ENCODE measurements at places on chromosomes 1 and 21.

DNA sequence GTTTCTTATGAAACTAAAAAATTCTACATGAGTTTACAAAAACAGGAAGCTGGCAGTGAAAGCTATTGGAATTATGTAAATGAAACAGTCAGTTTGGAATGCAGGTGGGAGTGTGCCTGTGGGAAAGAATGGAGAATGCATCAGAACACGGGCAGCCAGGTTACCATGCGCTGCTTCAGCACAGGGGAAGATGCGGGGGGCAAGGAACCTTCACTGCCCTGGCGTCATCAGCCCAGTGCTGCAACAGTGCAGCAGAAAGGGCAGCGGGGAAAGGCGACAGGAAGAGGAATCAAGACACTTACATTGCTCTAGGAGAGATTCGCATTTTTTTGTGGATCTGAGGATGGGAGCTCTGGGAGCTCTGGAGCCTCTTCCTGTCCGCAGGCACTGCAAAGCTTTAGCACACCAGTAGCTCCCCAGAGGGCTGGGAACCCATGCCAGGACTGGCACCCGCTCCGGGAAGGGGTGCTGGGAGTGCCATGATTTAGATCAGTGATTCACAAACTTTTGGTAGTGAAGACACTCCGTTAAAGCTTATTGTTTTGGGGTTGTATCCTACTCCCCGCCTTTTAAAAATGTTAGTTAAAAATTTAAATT lies 64.1 kb upstream of the WDR26 start:
- peak; percentile 59 for DNase-seq

GRCh38 chr1:239243006-239243405 lies 143.4 kb upstream of the CHRM3 start:
- DNase-seq, result no peak

- DNase-seq, result no peak
Observed at GRCh38 chr1:83932281-83932680, 66.7 kb downstream of the TTLL7 start.

GRCh38 chr1:19260211-19261138 lies 8.9 kb downstream of the MRTO4 start:
- no peak for DNase-seq

GRCh38 chr1:234497589-234497988 lies 18.6 kb upstream of the TARBP1 start:
- DNase-seq, result no peak

DNA sequence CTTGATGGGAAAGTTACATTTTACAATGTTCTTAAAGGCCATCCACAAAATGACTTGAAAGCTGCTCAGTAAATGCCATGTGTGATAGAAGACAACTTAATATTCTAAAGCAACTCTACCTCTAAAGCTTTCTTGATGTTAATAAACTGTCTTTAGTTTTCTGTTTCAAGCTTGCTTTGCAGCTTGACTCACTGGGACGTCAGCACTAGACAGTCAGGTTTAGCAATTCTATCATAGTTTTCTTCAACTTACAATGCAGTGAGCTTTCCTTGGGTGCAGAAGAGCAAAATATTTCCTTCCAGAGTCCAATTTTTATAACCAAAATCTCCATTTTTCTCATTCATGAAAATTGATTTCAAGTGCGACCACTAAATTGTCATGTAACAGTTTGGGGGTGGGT lies 273.1 kb downstream of the NTNG1 start:
- DNase-seq, result no peak

DNA sequence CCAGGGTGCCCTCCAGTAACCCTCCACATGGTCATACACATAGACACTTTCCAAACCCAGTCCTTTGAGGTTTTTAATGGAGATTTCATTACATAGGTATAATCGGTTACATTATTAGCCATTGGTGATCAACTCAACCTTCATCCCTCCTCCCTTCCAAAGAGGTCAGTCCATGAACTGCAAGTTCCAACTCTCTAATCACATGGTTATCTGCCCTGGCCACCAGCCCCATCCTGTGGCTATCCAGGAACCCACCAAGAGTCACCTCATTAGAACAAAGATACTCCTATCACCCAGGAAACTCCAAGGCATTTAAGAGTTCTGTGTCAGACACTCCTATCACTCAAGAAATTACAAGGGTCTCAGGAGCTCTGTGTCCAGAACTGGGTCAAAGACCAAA lies 12.2 kb downstream of the ATP1A4 start:
- no peak for DNase-seq

GRCh38 chr21:17370916-17371315 lies 141.9 kb upstream of the CXADR start:
- DNase-seq, result no peak

DNA sequence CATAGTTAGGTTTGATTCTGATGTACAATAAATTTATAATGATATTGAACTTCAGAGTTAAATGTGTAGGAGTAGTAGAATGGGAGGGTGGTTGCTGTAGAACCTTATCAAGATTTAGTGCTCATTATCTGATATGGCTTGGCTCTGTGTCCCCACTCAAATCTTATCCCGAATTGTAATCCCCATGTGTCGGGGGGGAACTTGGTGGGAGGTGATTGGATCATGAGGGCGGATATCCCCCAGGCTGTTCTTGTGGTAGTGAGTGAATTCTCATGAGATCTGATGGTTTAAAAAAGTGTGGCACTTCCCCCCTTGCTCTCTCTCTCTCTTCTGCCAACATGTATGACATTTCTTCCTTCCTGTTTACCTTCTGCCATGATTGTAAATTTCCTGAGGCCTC lies 265.5 kb downstream of the GRIK1 start:
- no peak for DNase-seq

GRCh38 chr1:198880818-198881597 lies 242.2 kb downstream of the PTPRC start:
- DNase-seq, result no peak

DNA sequence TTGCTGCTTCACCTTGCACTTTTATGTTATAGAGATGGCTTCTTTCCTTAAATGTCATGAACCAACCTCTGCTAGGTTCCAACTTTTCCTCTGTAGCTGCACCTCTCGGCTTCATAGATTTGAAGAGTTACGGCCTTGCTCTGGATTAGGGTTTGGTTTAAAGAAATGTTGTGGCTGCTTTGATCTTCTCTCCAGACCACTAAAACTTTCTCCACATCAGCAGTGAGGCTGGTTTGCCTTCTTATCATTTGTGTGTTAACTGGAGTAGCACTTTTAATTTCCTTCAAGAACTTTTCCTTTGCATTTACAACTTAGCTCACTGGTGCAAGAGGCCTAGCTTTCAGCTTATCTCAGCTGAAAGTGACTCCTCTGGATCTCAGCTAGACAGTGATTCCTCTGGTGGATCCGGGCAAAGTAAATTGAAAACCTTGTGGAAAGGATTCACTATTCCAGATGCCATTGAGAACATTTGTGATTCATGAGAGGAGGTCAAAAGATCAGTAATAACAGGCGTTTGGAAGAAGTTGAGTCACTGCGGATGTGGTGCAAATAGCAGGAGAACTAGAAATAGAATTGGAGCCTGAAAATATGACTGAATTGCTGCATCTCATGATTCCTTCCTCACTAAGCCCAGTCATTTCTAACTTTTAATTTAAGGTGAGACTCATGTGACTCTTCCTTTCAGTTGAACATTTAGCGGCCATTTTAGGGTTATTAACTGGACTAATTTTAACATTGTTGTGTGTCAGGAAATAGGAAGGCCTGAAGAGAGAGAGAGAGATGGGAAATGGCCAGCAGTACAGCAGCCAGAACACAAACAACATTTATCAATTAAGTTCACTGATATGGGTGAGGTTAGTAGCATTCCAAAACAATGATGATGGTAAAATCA lies 16.2 kb upstream of the RGS1 start:
- no peak for DNase-seq

- DNase-seq, result no peak
Observed at GRCh38 chr1:212147581-212148033, 112.1 kb downstream of the DTL start.

- no peak for DNase-seq
Observed at GRCh38 chr1:42923367-42924081, 35.1 kb downstream of the SLC2A1 start.

DNA sequence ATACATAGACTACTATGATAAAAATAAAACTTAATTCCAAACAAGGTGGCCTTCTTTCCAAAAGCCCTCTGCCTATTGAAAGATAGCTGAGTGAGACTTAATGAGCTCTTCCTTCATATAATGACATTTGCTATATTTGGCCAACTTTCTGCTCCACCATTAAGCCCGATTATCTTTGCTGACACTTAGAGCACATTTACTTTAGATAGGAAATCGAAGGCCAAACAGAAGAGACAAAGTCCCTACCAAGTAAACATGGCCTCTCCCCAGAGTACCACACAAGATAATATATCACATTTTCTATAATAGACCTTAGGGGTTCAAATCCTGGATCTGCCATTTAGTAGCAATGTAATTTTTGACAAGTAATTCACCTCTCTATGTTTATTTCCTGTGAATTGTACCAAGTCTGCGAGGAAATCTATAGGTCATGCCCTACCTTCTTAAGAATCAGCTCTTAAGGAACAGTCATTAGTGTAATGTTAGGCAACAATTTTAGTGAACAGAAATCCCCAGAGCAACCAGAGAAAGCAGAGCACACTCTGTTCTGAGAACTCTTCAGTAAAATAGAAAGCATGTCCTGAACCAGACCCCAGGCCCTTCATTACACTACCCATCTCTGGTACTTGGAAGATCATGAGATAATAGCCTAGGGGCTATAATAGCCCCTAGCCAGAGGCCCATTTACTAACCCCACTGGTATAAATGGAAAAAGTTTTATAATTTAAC lies 17.3 kb upstream of the COA6 start:
- no peak for DNase-seq

GRCh38 chr1:115501476-115501875 lies 140.3 kb upstream of the VANGL1 start:
- DNase-seq, result no peak

DNA sequence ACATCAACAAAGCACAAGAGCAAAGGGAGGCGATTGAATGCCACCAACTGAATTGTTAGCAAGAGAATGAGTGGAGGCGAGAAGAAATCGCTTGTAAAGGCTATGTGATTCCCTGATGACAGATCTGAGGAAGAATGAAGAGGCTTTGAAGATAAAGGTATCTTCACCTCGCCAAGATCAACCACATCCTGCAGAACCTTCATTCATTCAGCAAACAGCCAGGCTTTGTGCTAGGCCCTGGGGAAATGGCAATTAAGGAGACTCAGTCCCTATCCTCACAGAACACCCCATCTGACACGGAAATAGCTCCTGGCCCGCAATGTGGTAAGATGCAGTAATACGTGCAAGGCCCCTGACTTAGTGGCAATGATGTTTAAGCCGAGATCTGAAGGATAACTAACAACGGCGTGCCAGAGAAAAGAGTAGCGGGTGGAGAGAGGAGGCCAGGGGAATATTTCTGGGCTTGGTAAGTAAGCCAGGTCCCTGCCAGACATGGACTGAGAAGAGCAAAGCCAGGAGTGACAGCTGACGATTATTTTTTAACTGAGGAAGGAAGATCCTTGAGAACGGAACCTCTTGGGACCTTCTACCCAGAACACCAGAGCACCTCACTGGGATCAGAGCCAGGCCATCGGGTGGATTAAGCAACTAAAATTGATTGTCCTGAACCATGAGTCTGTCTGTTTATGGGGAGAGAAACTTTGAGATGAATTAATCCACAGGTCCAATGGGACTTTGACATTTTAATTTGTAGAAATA lies 4.6 kb upstream of the VSIG8 start:
- DNase-seq, result no peak

DNA sequence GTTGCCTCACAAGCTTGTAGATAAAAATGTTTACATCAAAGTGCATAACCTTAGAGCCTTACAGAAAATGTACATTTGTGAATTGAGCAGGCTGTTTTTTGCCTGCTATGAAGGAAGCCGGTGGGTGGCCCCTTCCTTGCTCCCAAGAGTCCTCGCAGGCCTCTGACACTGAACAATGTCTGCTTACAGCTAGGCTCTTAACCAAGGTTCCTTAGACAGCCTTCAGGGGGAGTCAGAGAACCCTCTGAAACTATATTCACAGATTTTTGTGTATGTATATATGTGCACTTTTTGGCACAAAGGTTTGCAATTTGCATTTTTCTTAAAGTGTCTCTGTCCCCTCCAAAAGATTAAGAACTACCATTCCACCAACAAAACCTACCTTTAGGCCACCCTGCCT lies 282.6 kb downstream of the BARHL2 start:
- DNase-seq, result no peak

DNA sequence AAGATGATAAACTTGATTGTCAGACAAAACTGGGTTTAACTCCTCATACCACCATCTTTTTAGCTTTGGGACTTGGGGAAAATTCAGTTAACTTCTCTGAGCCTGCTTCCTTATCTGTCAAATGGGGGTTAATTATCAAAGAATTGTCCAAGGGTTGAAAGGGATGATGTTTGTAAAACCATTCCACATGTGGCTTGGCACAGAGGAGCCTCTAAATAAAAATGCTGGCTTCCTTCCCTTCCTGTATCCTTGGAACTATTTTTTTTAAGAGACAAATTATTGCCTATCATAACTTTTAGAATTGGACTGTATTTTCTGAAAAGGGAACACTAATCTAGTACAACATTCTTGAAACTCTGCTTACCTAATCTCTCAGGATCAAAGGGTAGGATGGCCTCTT lies 143.4 kb upstream of the USP24 start:
- DNase-seq, result no peak

DNA sequence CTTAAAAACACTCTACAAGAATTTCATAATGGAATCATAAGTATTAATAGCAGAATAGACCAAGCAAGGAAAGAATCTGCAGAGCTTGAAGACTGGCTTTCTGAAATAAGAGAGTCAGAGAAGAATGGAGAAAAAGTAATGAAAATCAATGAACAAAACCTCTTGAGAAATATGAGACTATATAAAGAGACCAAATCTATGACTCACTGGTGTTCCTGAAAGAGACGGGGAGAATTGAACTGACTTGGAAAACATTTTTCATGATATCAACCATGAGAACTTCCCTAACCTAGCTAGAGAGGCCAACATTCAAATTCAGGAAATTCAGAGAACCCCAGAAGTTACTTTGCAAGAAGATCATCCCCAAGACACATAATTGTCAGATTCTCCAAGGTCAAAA lies 85.6 kb downstream of the GDAP2 start:
- no peak for DNase-seq

DNA sequence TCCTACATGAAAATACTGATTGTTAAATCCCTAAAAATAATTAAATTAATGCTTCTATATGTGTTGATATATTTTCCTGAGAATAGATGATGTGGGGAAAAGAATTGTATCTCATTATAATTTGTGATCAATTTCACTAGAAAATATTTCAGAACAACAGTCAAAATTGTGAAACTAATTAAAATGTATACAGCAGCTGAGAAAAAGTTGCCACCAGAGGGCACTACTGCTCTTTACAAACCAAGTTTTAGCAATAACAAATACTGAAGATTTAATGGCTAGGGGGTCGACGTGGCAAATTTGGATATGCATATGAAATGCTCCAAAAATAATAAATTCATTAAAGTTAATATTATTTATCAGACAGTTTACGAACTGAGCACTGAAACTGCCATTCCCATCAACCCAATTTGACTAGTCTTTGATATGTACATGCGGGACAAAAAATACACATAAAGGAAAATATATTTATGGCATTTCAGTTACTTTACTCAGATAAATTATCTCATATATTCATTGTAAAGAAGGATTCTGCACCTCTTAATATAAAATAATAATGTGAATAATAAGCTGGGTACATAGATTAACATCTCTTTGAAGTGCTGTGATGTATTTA lies 96.3 kb upstream of the TMPRSS15 start:
- DNase-seq, result peak; percentile 47

Measured in NCI-H1694 treated with DMSO at 0.1 percent for 48 hours (cell line).